GM06990 (cell line): ENCODE measurements at places on chromosomes 5 and 9.

GRCh38 chr9:36396985-36397384, 3.1 kb downstream of the RNF38 start:
- DNase-seq = no peak

DNA sequence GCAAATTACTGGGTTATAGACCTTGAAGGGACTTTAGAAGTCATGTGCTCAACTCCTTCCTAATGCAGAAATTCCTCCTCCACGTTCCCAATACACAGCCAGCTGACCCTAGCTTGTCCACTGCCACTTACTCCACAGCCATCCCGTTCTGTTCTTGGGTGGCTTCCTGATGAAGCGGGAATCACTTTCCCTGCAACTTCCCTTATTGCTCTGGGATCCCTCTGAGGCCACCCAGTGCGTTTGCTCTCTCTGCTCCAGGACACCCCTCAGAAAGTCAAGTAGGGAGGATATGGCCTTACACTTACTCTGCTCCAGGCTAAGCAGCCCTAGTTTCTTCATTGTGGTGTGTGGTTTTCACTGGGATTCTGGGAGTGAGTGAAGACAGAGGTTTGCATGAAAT, 55.5 kb downstream of the GALNT12 start:
- DNase-seq = no peak

DNA sequence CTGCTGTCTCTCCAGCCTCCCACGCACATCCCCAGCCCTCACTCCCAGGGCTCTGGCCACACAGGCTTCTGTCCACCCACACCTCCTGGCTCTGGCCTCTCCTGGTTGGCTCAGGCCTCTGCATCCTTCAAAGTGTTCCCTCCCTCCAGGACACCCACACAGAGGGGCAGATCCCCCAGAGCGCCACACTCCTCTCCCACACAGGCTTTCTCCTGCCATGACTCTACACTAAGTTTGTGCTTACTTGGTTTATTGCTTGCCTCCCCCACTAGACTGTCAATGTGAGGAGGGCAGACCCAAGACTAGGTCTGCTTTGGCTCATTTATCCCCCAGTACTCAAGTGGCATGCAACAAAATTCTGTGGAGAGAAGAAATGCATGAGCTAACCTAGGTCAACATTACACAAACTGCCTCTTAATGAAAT, 67.0 kb upstream of the SPOCK1 start:
- DNase-seq = no peak

DNA sequence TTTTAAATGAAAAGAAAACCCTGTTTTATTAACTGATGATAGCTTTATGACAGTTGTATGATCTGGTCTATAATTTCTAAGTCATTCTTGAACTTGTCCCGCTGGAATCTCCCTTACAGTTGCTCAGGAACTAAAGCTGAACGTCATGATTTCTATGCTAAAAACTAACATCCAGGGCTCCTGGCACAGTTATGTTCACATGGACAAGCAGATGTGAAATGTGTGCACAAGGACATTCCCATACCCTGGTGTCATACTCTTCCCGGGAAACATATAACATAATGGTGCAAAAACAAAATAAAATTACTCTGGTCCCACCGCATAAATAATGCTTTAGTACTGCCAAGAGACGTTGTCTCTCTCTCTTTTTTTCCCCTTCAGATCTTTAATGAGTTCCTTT, 134.9 kb downstream of the PRDM6 start:
- no peak for DNase-seq

GRCh38 chr5:159893040-159893695, 23.1 kb upstream of the ADRA1B start:
- DNase-seq = no peak

GRCh38 chr5:128708841-128709240, 170.8 kb upstream of the FBN2 start:
- no peak for DNase-seq

GRCh38 chr5:59864718-59865117, 28.8 kb downstream of the PDE4D start:
- DNase-seq = no peak
